ENCODE measurements at places on chromosomes 2 and 18.

- no peak for DNase-seq
Observed at GRCh38 chr18:79899609-79900445, 51.6 kb downstream of the SLC66A2 start.

- no peak for DNase-seq
Observed at GRCh38 chr2:237498341-237498740, 11.3 kb downstream of the MLPH start.

GRCh38 chr2:233358947-233359346 is 4.7 kb downstream of the DGKD start:
- DNase-seq: no peak

DNA sequence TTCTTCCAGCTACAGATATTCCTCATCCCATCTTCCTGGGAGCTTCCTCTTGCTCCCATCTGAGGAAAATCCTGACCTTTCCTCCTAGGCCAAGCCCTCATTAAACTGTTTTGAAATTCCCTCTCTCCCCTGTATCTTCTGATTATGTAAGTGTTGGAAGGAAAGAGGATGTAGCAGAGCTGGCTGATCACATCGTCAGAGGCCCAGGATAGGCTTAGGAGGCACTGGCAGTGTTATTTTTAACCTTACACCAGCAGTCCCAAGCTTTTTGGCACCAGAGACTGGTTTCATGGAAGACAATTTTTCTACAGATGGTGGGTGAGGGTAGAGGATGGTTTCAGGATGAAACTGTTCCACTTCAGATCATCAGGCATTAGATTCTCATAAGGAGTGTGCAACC is 630.4 kb downstream of the EPHA4 start:
- no peak for DNase-seq

DNA sequence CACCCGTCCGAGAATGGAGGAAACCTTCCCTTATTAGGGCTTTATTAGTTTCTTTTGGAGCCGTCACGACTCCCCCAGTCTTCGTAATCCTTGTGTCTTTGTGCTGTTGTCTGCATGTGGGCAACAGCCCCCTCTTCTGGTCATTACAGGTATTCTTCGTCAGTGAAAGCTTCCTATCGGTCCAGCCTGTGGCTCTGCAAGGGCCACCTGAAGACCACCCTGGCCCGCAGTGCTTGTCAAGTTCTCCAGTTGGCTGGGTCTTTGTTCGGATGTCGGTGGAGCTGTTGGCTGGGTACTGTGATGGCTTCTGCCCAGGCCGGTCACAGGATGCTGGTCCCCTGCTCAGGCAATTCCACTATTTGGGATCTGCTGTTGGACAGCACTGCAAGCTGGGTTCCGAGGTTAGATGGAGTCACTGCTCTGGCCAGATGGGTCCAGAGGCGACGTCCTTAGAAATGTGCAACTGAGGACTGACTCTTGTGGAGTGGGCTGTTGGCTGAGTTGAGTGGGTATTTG is 19.2 kb downstream of the E2F6 start:
- DNase-seq: peak; percentile 63

GRCh38 chr2:211161236-211161635 is 604.8 kb downstream of the CPS1 start:
- no peak for DNase-seq

DNA sequence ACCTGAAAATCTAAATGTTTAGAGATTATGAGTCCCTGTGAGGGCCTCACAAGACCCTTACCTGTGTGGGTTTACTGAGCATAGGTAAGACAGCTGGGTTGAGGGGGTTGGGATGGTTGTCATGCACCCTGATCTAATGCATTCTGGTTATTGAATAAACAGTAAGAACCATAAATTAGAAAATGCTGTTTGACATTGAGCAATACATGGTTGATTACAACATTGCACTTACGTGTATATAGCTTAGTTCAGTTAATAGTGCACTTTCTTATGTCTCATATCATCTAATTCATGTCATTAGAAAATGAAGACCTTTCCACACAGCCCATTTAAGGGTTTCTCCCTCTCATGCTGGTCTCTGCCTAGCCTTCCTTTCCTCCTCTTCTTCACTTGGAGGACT is 253.5 kb upstream of the ATP5MC3 start:
- no peak for DNase-seq

- DNase-seq: no peak
Observed at GRCh38 chr2:200814276-200814815, 2.6 kb downstream of the BZW1 start.

GRCh38 chr2:8550937-8551621 is 130.8 kb upstream of the ID2 start:
- DNase-seq: no peak

GRCh38 chr18:55243857-55244256 is 284.6 kb upstream of the CCDC68 start:
- peak; percentile 73 for DNase-seq

GRCh38 chr2:44706681-44707553 is 234.6 kb upstream of the SIX3 start:
- no peak for DNase-seq

DNA sequence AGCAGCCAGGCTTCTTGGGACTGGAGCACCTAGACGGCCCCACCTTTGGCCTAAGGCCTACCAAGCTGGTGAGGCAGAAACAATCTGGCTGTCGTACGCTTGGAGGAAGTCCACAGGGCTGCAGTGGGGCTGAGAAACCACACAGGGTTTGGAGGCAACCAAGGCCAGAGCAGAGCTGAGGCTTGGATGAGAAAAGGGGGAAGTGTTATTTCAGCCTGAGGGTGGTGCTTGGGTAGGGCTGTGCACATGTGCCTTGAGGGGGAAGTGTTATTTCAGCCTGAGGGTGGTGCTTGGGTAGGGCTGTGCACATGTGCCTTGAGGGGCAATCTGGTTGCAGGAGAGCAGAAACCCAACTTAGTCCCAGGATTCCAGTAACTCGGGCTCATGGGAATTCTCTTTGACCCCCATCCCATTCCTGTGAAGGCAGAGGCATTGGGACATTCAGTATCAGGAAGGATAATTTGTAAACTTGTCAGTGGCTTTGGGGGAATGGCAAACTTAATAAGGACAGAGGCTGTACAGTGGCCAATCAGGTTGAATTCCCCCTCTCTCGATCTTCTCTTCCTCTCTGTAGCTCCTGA is 971 bp upstream of the FBXO41 start:
- DNase-seq: no peak

- no peak for DNase-seq
Observed at GRCh38 chr2:212402316-212402715, 136.3 kb downstream of the ERBB4 start.

- no peak for DNase-seq
Observed at GRCh38 chr18:79612291-79613108, 67.1 kb upstream of the CTDP1 start.

DNA sequence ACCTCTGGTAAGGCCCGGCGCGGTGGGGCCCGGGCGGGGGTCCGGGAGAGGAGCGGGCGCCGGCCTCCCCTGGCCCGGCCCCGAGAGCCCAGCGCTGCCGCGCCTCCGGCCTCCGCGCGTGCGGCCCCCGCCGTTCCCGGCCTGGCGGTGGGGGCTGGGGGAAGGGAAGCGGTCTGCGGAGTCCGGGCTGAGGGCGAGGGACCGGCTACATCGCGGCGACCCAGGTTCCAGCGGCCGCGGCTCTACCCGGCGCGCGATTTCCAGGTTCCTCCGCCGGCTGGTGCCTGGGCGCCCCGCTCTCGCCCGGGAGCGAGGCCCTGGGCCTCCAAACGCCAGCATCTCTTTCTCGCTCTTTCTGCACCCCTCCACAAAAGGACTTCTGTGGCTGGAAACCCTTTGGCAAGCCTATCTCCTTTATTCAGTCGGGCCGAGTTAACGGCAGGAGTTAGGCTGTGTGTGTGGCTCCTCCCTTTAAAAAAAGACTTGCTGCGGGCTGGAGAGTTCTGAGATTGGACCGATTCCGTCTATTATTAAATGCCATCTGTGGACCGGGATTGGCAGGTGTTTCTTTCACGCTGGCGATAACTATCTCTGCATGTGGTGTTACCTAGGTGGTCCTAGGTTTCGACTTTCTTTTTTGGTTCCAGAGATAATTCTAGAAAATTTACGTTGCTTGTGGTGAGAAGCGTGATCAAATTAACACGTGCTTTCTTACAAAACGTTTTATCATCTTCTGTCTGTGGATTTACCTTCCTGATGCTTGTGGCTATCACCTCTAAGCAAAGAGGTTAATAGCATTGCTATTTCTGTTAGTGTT is 592 bp downstream of the ME2 start:
- no peak for DNase-seq

GRCh38 chr2:147867050-147867449 is 22.2 kb downstream of the ACVR2A start:
- no peak for DNase-seq

GRCh38 chr18:42092848-42093247 is 137.8 kb downstream of the PIK3C3 start:
- no peak for DNase-seq

DNA sequence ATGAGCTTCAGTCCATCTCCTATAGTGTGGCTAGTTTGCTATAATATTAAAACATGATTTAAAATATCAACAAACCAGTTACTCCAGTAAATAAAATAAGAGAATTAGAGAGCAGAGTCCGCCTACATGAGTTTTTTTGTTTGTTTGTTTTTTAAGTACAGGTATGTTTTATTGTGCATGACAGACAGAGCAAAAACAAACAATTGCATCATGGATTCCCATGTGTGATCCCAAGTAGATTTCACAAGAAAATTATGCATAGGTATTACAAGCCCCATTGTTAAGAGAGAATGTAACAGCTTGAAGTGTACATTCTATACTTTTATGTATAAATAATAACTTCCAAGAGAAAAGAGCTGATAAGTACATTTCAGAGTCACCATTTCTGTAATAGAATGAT is 21.0 kb downstream of the SULT1C3 start:
- DNase-seq: no peak

- no peak for DNase-seq
Observed at GRCh38 chr2:191724015-191724414, 46.1 kb downstream of the NABP1 start.

- DNase-seq: no peak
Observed at GRCh38 chr2:59752071-59752470, 801.4 kb downstream of the BCL11A start.

GRCh38 chr2:113818382-113818951 is 62.0 kb upstream of the SLC35F5 start:
- peak; percentile 50 for DNase-seq

DNA sequence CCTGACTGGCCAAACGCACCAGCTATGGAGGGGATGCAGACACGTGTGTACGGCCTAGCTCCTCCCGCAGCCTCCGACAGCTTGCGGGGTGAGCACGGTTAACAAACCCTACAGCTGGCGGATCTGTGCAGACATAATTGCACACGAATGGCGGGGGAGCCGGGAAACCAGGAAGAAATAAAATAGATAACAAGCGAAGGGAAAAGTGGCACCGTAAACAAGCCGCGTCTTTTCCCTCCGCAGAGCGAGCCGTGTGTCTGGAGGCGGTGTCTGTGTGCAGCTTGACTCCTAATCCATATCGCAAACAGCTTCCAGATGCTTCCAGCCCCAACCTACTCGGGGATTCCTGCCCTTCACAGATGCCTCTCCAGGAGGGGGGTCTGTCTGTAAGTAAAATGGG is 853.1 kb upstream of the SALL3 start:
- DNase-seq: no peak

GRCh38 chr2:196361606-196362326 is 190.4 kb upstream of the STK17B start:
- DNase-seq: peak; percentile 38

GRCh38 chr18:76490670-76491472 is 4.2 kb downstream of the ZNF516 start:
- peak; percentile 67 for DNase-seq

DNA sequence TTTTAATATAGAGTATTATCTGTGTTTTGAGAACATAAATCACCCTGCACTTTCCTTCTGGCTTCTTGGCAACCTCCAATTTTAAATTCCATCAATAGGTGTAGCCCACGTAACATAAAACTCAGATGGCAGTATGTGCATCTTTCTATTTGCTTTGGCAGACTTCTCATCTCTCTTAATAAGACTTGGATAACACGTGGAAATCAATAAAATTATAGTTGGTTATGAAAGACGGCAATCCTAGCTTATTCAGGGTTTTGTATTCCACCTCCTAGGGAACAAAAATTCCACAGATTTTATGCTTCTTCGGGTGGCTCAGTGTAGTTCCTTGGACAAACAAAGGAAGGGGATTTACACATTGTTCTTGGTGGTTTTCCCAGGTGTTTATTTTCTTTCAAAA is 299.3 kb downstream of the RND3 start:
- no peak for DNase-seq

GRCh38 chr2:95268211-95269035 is 5.8 kb upstream of the PROM2 start:
- peak; percentile 16 for DNase-seq

- peak; percentile 83 for DNase-seq
Observed at GRCh38 chr2:47064106-47064505, 91.0 kb downstream of the STPG4 start.

DNA sequence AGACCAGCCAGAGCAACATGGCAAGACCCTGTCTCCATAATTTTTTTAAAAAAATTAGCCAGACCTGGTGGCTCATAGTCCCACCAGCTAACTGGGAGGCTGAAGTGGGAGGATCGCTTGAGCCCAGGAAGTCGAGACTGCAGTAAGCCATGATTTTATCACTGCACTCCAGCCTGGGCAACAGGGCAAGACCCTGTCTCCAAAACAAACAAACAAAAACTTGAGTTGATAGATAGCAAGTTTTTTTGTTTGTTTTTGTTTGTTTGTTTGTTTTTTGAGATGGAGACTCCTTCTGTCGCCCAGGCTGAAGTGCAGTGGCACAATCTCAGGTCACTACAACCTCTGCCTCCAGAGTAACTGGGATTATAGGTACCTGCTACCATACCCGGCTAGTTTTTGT is 18.8 kb downstream of the RELCH start:
- no peak for DNase-seq

GRCh38 chr2:181462033-181462432 is 4.8 kb downstream of the ITGA4 start:
- DNase-seq: no peak

DNA sequence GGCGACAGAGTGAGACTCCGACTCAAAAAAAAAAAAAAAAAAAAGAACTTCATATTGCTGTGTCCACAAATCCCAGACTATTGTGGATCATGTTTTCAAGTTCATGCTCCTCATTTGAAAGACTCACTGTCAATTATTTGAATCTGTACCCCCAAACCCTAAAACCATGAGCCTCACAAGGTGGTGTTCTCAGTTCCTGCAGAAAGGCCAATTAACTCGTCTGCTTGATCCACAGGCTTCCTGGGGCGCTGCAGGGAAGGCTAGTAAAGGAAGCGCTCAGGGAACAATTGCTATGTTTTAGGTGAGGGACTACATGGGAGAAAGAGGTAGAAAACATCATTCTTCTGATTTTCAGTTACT is 396.8 kb upstream of the NETO1 start:
- DNase-seq: no peak

DNA sequence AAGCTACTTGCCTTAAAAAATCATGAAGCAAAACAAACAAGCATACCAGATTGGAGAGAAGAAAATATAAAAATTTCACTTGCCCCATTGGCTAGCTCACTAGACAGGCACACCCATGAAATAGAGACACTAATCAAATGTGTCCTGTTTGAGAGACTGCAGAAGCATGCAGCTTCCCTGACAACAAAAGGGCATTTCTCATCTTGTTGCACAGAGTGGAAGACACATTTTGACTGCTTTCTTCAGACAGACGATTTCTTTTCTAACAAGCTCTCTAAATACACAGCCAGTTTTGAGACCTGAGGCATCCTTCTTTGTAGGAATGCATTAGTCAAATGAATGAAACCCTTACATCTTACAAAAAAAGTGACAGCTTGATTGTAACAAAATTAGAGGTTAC is 1558.6 kb upstream of the NXPH2 start:
- no peak for DNase-seq

Measured in left hindlimb (tissue), 1 donor.